Stimulated activated CD8-positive, alpha-beta memory T cell treated with anti-CD3 and anti-CD28 coated beads, Interleukin-15, amount 100 ng/mL, for 4 hours (primary cell): ENCODE measurements at places on chromosomes 5 and 9.
A peak's percentile ranks its signal among the peaks of the same experiment; 100 is the strongest.

- no peak for DNase-seq
Observed at GRCh38 chr9:124003636-124004349, 7.8 kb upstream of the LHX2 start.

DNA sequence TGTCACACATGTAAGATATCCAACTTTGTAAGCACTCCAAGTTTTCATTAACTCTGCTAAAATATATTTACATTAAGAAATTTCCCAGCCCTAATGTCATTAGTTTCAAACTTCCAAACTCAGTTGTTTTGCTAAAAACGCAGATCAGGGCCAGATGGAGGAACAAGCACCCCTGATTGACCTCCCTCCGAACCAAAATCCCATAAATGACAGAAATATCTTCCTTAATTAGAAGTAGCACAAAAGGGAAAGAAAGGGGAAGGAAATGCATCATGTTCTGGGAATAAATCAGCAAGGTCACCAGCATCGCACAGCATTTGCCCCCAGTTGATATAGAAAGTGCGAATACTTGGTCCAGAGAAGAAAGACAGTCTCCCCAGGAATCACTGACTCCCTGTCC, 61.4 kb upstream of the RUFY1 start:
- no peak for DNase-seq

DNA sequence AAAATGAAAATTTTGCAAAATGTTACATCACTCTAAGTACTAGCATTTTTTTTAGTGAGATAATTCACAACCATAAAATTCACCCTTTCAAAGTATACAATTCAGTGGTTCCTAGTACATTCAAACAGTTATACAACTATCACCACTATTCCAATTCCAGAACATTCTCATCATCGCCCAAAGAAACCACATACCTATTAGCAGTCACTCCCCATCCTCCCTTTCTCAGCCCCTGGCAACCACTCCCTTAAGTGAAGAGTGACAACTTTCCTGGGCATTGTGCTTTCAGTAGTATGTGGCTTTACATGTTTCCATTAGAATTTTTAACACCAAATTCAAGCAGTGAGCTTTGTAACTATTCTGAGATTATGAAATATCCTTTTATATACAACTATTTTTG, 81.4 kb downstream of the RASEF start:
- no peak for DNase-seq

GRCh38 chr9:36127652-36128244, 8.8 kb upstream of the GLIPR2 start:
- DNase-seq = no peak

DNA sequence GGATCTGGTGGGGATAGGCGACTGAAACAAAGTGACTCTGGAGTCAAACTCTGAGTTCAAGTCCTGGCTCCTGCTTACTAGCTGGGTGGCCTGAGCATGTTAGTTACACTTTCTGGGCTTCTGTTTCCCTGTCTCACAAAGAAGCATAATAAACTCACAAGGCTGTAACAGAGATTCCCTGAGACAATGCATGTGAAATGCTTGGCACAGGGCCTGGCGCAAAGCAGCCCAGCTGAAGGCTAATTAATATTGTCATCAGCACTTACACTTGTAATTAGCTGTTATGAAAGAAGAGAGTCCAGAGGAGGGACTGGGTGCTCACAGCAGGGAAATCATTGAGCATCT, 64.1 kb upstream of the SPOCK1 start:
- no peak for DNase-seq

GRCh38 chr5:79831381-79832309, 142.0 kb downstream of the CMYA5 start:
- DNase-seq = no peak

GRCh38 chr5:168712280-168712924, 133.2 kb upstream of the PANK3 start:
- DNase-seq = no peak

DNA sequence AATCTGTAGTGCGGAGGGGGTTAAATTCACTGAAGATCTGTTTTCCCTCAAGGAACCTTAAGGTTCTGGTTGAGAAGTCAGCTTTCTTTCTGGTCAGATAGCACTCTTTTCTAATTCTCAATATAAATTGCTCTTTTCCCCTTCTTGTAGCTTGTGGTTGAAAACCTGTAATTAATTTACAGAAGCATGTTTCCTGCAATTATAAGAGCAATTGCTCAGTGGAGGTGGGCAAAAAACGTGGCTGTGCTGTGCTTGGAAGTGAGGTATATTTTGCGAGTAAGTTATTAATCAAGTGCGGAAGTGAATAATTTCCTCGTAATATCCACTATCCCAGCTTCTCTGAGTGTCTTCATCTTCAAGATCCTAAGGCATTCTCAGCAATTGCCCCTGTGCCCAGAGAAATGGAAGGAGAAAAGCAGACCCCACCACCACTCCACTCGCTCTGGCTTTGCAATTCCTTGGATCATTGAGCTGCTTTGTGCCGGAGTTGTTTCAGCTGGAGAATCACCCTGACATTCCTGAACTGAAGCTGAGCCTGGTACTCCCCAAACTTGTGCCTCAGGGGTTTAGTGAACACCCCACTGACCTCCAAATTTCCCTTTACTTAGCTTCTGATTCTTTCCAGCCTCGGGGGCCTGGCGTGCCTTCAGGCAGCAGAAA, 140.6 kb downstream of the LRRC70 start:
- DNase-seq = no peak

DNA sequence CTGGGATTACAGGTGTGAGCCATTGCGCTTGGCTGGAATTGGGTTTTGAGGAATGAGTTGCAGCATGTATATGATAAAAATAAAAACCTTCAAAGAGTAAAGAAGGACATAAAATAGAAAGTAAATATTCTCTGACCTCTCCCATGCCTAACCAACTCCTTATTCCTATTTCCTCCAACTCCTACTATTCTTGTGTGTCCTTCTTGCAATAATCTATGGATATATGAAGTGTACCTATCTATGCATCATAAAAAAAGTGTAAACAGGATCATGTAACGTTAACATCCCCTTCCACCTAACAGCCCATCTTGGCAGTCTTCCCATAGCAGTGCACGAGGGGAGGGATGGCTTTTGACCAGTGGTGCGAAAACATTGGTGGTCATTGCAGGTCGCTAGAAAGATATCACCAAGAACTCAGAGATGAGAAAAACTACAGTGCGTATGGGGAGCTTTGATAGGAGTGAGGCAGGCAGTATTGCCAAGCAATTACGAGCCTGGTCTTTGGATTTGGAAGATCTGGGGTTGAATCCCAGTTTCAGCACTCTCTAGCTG, 69.9 kb downstream of the PPARGC1B start:
- DNase-seq = no peak

DNA sequence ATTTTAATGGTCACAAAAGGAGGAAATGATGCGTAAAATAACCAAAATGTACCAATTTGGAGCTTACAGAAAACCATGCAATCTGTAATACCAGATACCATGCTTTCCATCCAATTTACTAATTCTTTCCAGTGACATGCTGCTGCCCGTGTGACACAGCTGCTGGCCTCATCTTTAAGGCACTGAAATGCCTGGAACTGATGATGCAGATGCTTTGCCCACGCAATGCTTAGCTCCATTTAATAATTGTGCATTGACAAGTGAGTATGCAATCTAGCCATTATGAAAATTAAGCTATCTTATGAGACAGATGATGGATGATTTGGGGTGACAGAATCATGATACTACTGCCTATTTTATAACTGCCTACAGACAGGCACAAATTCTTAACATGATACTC, 169.2 kb upstream of the CTNND2 start:
- DNase-seq = no peak

DNA sequence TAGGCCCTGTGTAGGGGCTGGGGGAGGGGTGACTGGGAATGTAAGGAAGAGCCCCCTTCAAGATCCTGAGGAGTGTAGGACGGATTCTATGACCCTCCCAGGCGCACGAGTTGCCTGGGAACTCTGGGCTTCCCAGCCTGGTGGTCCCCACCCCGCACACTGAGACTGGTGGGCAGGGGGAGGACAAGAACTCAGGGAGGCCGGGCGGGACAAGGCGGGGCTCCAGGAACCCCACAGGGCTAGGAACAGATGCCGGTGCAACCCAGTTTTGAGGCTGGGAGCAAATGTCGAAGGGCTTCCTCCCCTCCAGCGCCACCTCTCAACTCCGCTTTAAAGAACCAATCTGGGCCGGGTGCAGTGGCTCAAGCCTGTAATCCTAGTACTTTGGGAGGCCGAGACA, 1.3 kb upstream of the VDAC1 start:
- no peak for DNase-seq

GRCh38 chr9:35859310-35859989, 10.8 kb downstream of the OR13J1 start:
- no peak for DNase-seq

DNA sequence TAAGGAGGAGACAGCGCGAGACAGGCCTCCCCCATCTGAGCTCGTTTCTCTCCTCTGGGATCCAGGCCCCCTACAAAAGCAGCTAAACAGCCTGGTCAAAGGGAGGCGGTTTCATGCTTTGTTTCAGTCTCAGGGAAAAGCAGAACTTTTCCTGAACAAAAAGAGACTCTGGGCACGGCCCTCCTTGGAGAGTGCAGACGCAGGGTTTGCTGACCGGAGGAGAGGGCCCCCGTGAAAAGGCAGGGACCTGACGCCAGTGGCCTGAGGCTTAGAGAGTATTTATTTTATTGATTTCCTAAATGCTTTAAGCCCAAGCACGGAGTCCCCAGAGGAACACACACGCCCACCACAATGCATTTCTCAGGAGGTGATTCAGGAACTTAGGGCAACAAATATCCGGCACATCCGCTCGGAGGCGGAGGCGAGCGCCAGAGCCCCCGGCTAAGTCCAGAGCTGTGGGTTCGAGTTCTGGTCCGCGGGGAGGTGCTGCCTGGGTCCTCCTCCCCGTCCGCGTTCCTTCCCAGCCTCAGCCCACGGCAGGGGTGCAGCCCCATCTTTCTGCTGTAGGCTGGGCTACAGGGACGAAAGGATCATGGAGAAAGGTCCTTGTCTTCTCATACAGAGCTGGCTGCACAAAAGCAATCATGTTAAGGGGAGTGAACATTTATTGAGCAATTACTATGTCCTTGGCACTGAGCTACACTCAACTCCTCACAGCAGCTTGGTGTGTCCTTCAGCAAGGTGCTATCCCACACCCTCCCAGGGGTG, 40.0 kb downstream of the PTGES start:
- DNase-seq = no peak

GRCh38 chr5:96609369-96609768, 52.8 kb upstream of the CAST start:
- no peak for DNase-seq

GRCh38 chr5:96952974-96953730, 17.3 kb downstream of the LNPEP start:
- DNase-seq = no peak

- DNase-seq = no peak
Observed at GRCh38 chr5:172782169-172783039, 11.4 kb upstream of the DUSP1 start.

DNA sequence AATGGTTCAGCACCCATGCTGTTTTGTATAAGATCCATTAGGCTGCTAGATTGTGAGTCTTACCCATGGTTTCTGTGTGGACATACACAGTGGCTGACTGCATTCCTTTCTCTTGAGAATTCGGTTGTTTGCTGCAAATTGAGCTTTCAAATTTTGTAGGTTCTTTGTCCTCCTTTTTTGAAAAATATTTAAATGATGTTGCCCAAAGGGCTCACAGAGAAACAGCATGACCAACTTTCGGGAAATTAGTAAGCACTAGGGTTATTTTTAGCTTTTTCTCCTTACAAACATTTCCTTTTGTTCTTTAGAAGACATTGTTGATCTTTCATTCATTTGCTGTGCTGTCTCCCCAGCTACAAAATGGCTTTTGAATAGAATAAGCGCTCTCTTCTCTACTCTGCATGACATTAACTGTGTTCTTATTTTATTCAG, 79.4 kb downstream of the NLN start:
- DNase-seq = no peak

DNA sequence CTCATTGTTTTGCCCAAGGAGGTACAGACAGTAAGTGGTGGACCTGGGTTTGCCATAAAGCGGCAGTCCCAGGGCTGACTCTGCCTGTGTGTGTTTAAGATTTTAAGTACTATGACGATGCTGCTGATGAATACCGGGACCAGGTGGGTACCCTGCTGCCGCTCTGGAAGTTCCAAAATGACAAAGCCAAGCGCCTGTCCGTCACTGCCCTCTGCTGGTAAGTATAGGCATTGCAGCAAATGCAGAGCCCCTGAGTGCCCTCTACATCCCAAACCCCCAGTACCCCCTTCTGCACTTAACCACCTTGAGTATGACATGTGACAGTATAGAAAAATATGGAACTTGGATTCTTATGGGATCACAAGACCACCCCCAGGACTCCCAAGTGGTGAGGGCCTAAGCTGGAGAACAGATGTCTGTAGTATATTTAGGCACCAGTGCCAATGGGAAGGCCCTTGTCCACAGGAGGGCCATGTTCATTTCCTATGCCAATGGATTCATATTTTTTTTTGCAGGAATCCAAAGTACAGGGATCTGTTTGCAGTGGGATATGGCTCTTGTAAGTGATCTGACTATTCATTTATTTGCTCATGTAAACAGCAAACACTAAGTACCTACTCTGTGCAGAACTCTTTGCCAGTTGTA, 22.0 kb downstream of the ENHO start:
- peak; percentile 46 for DNase-seq

DNA sequence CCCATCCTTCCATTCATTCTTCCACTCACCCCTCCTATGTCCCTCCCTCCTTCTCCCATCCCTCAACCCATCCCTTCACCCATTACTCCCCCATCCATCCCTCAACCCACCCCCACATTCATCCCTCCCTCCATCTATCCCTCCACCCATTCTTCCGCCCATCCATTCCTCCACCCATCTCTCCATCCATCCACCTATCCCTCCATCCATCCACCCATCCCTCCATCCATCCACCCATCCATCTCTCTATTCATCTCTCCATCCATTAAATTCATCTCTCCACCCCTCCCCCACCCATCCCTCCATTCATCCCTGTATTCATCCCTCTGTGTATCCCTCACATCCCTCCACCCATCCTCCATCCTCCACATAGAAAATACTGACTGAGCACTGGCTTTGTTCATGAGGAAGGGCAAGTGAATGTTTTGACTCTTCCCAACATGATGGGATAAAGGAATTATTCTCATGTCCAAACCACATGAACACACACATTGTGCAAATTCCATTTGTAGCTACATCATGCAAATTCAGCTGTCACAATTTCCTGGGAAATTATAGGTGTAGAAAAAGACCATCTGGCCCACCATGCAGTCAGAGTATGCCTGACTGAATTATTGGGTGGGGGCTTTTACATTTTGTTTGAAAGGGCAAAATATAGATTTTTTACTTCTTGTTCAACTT, 6.9 kb upstream of the VAV2 start:
- DNase-seq = no peak

DNA sequence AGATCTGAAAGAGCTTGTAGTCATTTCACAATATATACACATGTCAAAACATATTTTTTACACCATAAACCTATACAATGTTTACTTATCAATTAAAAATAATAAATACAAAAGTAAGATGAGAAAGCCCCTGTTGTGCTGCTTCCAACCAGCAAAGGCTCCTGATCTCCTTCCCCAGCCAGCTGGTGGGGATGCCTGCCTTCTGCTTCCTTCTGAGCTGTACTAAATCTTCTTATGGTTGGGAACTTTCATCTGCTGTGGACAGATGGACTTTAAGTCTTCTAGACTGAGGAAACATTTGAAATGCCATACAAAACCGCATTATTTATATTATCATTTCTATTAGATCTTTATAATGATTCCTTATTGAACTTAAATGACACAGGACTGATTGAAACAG, 745.3 kb upstream of the CHD1 start:
- DNase-seq = no peak

- no peak for DNase-seq
Observed at GRCh38 chr9:107299437-107299836, 16.4 kb downstream of the RAD23B start.

GRCh38 chr9:101683236-101683635, 55.2 kb downstream of the GRIN3A start:
- no peak for DNase-seq

- no peak for DNase-seq
Observed at GRCh38 chr5:146732962-146733361, 145.6 kb downstream of the PPP2R2B start.
